ENCODE measurements at places on chromosomes 2 and 18.

DNA sequence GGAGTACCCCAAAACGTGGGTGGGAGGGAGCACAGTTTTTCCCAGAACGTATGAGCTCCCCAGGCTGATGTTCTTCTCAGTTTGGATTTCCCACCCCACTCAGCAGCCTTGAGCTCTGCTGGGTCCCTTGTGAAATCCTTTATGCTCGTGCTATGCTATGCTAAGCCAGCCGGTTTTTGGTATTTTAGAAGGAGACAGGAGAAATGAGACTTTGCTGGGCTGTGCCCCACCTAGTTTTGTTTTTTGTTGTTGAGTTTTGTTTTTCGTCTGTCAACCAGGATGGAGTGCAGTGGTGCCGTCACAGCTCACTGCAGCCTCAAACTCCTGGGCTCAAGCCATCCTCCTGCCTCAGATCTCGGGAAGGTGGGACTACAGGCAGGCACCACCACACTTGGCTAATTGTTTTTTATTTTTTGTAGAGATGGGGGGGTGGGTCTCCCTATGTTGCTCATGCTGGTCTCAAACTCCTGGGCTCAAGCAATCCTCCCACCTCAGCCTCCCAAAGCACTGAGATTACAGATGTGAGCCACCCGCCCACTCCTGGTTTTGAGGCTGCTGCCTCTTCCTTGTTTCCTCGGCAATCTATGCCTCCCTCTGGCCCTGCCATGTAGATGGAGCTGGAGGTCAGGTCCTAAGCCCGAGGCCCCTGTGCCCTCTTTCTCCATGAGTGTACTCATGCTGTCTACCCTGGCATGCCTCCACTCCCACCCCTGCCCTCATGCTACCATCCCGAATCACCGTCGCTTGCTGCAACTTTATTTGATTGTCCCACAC, 17.5 kb upstream of the MGAT4A start:
- no peak for DNase-seq

DNA sequence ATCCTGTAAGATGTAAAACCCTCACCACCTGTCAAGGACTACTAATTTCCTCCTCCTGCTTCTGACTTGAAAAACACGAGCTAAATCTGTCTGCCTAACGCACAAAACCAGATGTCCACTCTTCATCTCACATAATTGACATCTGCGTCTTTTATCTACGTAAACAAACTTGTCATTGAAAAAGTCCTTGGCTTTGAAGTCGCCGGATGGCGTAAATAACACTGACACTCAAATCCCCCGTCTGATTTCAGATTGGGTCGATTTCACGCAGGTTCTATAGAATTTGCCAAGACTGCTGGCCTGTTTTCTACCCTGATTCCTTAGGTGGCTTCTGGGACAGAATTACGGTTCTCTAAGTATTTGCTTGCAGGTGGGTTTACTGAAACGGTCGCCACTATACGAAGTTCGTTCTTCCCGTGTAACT, 539 bp upstream of the MOB4 start:
- DNase-seq = no peak

GRCh38 chr2:226351711-226352110, 447.9 kb downstream of the IRS1 start:
- DNase-seq = no peak

DNA sequence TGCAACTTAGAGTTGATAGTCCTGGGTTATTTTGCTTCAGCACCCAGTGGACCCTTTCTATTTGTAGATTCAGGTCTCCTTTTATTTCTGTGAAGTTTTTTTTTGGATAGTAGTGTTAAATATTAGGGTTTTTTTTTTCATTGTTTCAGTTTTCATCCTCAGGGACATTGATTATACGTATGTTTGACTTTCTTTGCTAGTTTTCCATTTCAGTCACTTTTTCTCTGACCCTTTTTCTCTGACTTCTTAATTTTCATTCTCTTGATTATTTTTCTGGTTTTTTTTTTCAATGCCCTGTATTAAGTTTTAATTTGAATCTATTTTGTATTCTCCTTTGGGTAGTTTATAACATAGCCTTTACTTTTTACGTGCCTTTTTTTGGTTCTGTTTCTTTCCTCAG, 79.4 kb downstream of the AGPS start:
- no peak for DNase-seq

- DNase-seq = no peak
These were observed 258.5 kb downstream of the RND3 start for GRCh38 chr2:150228936-150229335.
